ENCODE measurements at places on chromosomes 5 and 9. TPM values are rescaled to one million over a fixed set of nuclear protein-coding genes. Genes with fewer than 3 reads are reported as not detected.

Gene PHYHD1
- total RNA-seq: 20.7 TPM

DNA sequence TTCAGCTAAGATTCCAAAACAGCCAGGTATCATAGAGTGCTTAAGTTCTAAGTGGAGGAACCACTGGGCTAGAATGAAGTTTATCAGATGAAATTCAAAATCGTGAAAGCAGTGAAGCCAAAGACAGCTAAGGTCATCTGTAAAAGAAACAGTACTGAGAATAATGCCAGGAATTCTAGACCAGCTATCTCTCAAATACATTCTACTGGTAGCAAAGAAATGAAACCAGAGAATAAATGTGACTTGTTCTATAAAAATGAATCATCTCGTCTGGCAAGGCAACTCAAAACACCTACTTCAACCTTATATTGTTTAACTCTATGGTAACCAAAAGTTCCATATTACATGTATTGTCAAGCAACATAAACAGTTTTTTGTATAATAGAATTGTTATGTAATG lies 51.3 kb upstream of the RGMB start:
- H3K4me1 ChIP-seq: no peaks in the 10 kb centered on the region
- H3K27ac ChIP-seq: no peak overlapping the region
- no peaks in the 10 kb centered on the region for H3K36me3 ChIP-seq
- H3K4me3 ChIP-seq: no peak overlapping the region
- DNase-seq: no peak
- H3K27me3 ChIP-seq: no peaks in the 10 kb centered on the region

- no peaks in the 10 kb centered on the region for H3K27me3 ChIP-seq
- DNase-seq: no peak
- H3K36me3 ChIP-seq: no peaks in the 10 kb centered on the region
- H3K4me1 ChIP-seq: no peaks in the 10 kb centered on the region
Observed at GRCh38 chr5:82765765-82766164, 311.4 kb downstream of the TMEM167A start.

Gene CCNJL
- 6.5 TPM for total RNA-seq
